ENCODE measurements at places on chromosomes 6 and 20.

DNA sequence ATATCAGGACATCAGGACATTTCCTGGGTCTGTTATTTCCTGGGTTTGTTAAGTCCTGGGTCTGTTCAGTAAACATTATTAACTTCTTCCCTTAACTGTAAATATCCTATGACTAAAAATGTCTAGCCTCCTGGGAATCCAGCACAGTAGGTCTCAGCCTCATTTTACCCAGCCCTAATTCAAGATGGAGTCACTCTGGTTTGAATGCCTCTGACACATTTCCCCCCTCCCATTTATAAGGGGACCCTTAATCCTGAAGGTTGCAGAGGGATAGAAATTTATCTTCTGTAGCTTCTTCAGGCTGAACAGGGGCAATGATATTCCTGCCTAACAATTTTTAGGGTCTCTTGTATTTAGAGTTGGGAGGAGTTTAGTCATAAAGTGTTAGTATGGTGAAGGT lies 21.8 kb downstream of the RNF182 start:
- DNase-seq = no peak

- DNase-seq = no peak
Observed at GRCh38 chr6:17033746-17034145, 68.1 kb upstream of the STMND1 start.

DNA sequence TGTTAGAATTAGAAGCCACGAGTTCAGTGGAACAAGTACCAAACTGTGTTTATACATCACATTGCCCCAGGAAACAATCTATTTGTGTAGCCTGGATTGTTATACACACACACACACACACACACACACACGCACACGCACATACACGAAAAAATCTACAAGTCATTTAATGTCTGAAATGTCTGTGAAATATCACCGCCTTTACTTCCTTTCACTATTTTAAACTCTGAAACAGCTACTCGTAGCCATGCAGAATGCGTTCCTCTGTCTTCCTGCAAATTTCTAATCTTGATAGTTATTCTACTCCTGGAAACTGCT lies 84.4 kb upstream of the SCAF8 start:
- no peak for DNase-seq

- no peak for DNase-seq
Observed at GRCh38 chr6:163564534-163564933, 150.0 kb downstream of the QKI start.

DNA sequence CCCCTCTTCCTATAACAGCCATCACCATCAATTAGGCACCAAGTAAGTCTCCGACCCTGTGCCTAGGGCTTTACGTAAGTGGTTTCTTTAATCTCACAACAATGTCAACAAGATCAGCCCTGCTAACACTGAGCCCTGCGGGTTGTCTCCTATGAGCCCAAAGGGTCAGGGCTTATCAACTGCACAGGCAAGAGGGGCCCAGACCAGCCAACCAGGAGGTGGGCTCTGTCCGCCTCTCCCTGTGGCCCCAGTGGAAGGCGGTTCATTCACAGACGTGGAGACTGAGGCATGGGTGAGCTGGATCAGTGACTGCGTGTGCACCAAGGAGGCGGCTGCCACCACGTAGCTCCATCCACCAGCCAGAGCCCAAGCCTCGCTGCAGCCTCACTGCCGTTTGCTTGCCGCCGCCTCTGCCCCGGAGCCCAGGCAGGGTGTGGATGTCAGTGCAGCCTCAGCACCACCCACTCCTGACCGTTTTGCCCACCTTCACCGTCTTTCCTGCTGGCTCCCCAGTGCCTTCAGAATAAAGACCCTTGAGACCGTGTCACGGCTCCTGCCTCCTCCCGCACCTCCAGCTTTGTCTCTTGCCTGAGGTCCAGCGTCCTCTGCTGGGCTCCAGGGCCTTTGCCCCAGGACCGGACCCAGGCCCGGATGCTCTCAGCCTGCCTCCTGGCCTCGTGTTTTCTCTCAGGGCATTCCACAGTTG lies 78.7 kb downstream of the DLL1 start:
- no peak for DNase-seq

- DNase-seq = no peak
Observed at GRCh38 chr6:53358440-53359094, 9.8 kb upstream of the ELOVL5 start.

GRCh38 chr6:15073344-15073789 lies 172.5 kb upstream of the JARID2 start:
- DNase-seq = no peak

- no peak for DNase-seq
Observed at GRCh38 chr6:113994934-113995342, 24.0 kb upstream of the HDAC2 start.

DNA sequence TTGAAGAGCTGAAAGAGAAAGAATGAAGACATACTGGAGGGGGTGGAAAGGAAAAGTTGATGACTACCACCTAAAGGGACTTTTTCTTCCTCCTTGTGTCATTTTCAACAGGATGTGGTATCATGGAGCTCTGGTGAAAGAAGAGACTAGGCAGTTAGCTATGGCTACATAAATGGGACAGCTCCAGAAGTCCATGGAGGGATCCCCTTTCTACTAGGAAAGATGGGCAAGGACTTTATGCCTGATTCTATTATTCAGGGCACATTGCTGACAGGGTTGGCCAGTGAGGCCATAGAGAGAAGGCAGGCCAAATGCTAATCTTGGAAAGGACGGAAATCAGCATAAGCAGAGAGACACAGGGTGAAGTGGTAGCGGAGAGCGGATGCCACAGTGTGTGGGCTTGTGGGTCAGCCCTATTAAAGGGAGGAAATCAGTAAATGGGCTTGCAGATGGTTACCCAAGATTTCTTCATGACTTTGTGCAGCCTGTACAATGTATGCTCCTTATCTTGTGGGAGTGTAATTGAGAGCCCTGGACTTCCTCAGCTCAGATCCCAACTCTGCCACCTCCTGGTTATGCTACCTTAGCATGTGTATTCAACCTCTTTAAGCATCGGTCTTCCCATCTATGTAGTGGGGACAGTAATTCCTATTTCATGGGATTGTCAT lies 77.4 kb upstream of the TMEM170B start:
- no peak for DNase-seq

DNA sequence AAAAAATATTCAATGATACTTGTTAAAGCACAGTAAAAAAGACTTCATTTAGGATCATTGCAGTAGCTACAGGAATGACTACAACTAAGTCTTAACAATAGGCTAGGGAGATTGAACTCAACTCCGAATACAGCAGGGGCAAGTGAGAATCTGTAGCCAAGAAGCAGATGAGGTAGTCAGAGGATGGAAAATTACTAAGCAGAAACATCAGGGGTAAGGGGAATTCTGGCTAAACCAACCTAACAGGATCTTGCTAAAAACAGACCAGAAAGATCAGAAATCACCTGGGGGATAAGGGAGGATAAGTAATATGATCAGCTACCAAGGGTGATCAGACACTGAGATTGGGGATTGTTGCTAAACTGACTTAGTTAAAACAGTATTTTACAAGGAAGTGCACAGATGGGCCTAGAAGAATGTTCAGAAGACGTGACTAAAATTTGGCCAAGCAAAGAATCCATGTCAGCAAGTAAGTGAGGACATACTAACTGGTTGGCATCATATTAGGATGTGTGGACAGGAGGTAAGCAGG lies 217.5 kb downstream of the TENT5A start:
- DNase-seq = no peak

- DNase-seq = no peak
Observed at GRCh38 chr6:32882879-32883250, 28.9 kb downstream of the PSMB9 start.

DNA sequence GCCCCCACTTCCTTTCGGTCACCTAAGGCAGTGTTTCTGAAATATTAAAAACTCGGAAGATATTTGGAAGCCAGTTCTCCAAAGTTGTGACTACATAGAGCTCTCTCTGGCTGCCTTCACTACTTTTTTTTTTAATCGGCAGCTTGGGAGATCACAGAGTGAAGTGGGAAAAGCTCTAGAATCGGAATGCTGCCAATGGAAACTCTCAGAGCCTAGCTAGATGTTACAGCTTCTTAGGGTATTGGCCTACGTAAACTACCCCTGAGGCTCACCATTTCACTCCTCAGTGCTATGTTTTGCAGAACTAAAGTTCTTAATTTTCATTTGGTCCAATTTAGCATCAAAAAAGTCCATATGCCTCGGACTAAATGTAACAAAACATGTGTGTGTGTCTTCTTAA lies 14.5 kb downstream of the SERPINB1 start:
- no peak for DNase-seq

- no peak for DNase-seq
Observed at GRCh38 chr6:32291543-32291942, 67.7 kb upstream of the NOTCH4 start.

GRCh38 chr6:25623065-25623464 lies 28.9 kb upstream of the SCGN start:
- no peak for DNase-seq

- no peak for DNase-seq
Observed at GRCh38 chr6:115004982-115005381, 662.2 kb upstream of the HS3ST5 start.

DNA sequence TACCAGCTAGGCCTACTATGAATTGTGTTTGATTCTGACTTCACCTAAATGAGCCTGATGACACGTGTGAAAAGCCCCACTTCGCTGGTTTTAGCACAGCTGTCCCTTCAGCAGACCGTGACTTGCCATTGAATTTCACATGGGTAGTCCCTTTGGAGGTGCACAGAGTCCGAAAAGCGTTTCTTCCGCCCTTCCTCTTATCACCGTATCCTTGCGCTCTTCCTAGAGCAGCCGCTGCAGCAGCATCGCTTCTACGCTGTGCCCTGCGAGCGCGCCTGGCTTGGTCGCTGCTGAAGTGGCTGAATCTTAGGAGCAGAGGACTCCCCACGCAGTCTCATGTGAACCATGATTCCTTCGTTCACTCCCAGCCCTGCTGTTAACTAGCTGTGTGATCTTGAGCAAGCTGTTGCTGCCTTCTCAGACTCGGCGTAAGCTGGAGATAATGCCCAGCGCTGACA lies 127.0 kb downstream of the PACRG start:
- no peak for DNase-seq

GRCh38 chr6:26271668-26272024 lies 93.4 kb upstream of the BTN3A2 start:
- no peak for DNase-seq

- DNase-seq = no peak
Observed at GRCh38 chr6:105952326-105952725, 133.8 kb upstream of the PRDM1 start.

GRCh38 chr20:64246616-64247306 lies 8.8 kb upstream of the PCMTD2 start:
- no peak for DNase-seq

- DNase-seq = no peak
Observed at GRCh38 chr20:49825521-49826033, 12.9 kb downstream of the SLC9A8 start.

DNA sequence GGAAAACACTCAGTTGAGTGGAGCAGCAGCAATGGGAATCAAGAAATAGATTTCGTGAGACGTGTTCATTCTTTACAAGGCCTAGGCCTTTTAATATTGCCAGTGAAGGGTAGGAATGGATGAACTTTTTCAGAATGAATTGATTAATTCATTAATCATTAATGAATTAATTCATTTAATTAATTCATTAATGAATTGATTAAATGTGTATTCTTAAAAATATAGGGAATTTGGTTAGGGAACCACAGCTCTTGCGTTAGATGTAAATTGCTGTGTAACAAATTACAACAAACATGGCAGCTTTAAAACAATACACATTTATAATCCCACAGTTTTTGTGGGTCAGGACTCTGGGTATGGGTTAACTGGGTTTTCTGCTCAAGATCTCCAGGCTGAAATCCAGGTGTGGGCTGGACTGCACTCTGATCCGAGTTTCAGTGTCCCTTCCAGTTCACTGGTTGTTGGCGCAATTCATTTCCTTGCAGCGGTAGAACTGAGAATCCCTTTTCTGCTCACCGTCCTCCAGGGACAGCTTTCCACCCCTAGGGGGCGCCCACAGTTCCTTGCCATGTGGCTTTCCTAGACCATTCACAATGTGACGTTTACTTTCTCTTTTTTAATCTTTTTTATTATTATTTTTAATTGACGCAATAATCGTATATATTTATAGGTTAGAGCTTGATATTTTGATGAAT lies 32.8 kb upstream of the BCAS1 start:
- DNase-seq = no peak

- no peak for DNase-seq
Observed at GRCh38 chr6:113596387-113597230, 260.5 kb upstream of the MARCKS start.

GRCh38 chr6:91538622-91539021 lies 951.8 kb upstream of the MAP3K7 start:
- DNase-seq = no peak

DNA sequence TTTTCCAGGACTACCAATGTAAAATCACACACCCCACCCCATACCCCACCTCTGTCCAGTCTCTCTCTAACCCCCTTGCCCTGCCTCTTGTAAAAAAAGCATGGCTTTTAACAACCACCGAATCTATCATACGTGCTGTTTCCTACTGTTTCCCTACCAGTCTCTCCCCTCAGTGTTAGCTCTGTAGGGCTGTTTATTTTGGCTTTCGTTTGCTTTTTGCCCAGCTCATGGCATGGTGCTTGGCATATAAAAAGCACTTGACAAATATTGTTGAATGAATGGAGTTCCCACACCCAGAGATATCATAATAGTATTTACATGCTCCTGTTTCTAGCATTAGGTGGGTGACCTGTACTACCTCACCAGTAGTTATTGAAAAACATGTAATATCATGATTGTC lies 148.2 kb downstream of the OPRM1 start:
- no peak for DNase-seq

- peak; percentile 85 for DNase-seq
Observed at GRCh38 chr6:85669735-85670194, 27.1 kb upstream of the SYNCRIP start.

- peak; percentile 44 for DNase-seq
Observed at GRCh38 chr6:7723041-7723447, 2.9 kb upstream of the BMP6 start.

- DNase-seq = peak; percentile 45
Observed at GRCh38 chr20:14951105-14951504, 613.7 kb upstream of the FLRT3 start.

DNA sequence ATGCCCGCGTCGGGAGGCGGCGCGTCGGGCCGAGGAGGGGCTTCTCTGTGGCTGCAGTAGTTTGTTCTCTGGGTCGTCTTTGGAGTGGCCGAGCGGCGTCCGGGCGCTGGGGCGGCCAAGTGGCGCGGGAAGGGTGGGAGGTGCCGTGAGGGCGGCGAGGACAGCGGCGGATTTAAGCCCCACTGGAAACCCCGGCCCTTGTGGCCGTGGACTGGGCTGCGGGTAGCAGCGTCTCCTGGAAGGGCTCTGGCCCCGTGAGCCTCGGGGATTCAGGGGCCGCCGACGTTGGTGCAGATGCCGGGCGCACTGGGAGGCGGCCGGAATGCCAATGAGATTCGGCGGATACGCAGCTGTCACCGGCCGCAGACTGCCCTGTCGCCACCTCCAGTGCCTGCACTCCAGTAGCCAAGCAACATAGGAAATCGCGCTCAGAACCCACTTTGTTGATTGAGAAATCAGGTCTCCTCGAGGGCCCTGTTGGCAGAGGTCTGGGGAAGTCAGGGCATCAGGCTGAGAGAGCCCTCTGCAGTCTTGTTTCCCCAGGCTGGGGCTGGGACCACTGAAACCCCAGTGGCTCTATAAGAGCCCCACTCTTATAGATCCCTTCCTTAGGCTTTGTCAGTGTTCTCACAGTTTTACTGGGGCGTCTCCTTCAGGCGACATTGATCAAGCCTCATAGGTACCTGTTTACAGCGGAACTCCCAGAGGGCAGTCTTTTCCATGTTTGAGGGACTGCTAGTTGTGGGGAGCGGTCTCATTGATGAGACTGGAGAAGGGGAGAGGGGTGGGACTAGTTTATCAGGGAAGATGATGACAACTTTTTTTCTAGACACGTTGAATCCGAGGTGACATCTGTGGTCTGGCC lies 642 bp downstream of the GZF1 start:
- DNase-seq = no peak
